A549 treated with CpdA at 1 μM for 4 hours (cell line): ENCODE measurements at places on chromosomes 2 and 18. TPM values are rescaled to one million over a fixed set of nuclear protein-coding genes. Genes with fewer than 3 reads are reported as not detected.

The ESPNL gene
- 0.13 to 0.37 TPM (median 0.18 TPM) in 4 of 5 replicates, not detected in the other for total RNA-seq

The SLC9A4 gene
- not detected in 5 replicates for total RNA-seq

The SLC4A5 gene
- 0.14 to 0.40 TPM (median 0.21 TPM) in 5 replicates for total RNA-seq

The AFG3L2 gene
- 36.9 to 56.6 TPM (median 37.6 TPM) in 5 replicates for total RNA-seq

The INHBB gene
- total RNA-seq: 11.5 to 19.8 TPM (median 13.6 TPM) in 5 replicates

The DPYSL5 gene
- 3.6 to 5.9 TPM (median 5.2 TPM) in 5 replicates for total RNA-seq

The SNED1 gene
- 0.42 to 0.72 TPM (median 0.58 TPM) in 5 replicates for total RNA-seq

The LGALSL gene
- total RNA-seq: 9.0 to 12.0 TPM (median 11.2 TPM) in 5 replicates

The SANBR gene
- total RNA-seq: 9.8 to 14.4 TPM (median 12.1 TPM) in 5 replicates

The FAM124B gene
- total RNA-seq: not detected in 5 replicates

The EML6 gene
- 1.0 to 2.4 TPM (median 1.2 TPM) in 5 replicates for total RNA-seq

The ANAPC1 gene
- 22.3 to 41.2 TPM (median 30.1 TPM) in 5 replicates for total RNA-seq

The AOX1 gene
- total RNA-seq: 2.5 to 3.8 TPM (median 2.9 TPM) in 5 replicates

The WDFY1 gene
- total RNA-seq: 29.9 to 37.8 TPM (median 37.3 TPM) in 5 replicates

The LRATD1 gene
- 0.03 to 0.09 TPM (median 0.07 TPM) in 3 of 5 replicates, not detected in the others for total RNA-seq

The PRKAG3 gene
- not detected in 5 replicates for total RNA-seq

The ITGAV gene
- total RNA-seq: 52.8 to 97.5 TPM (median 78.3 TPM) in 5 replicates

The FSHR gene
- not detected in 5 replicates for total RNA-seq

The VIT gene
- total RNA-seq: not detected in 5 replicates

The GNLY gene
- total RNA-seq: 0.17 to 0.49 TPM in 2 of 5 replicates, not detected in the others

The SLC23A3 gene
- total RNA-seq: 0.37 to 0.72 TPM (median 0.44 TPM) in 5 replicates

The SLC4A3 gene
- 2.4 to 4.0 TPM (median 2.9 TPM) in 5 replicates for total RNA-seq

The RNU2-63P gene
- total RNA-seq: not detected in 5 replicates

The MYOM1 gene
- 0.11 to 0.26 TPM (median 0.16 TPM) in 5 replicates for total RNA-seq

The GPBAR1 gene
- total RNA-seq: 0.07 to 0.17 TPM (median 0.15 TPM) in 5 replicates

The NETO1 gene
- total RNA-seq: not detected in 5 replicates

The IL1RN gene
- 0.26 to 0.59 TPM (median 0.42 TPM) in 5 replicates for total RNA-seq

The LOXHD1 gene
- total RNA-seq: not detected in 5 replicates

The PAIP2B gene
- 0.26 to 0.37 TPM (median 0.34 TPM) in 5 replicates for total RNA-seq

The CYP27C1 gene
- total RNA-seq: 3.3 to 6.2 TPM (median 4.4 TPM) in 5 replicates

The LRRC30 gene
- total RNA-seq: not detected in 5 replicates

The STPG4 gene
- total RNA-seq: 0.12 TPM in 1 of 5 replicates, not detected in the others

The KCNG2 gene
- total RNA-seq: not detected in 5 replicates

The CCT7 gene
- total RNA-seq: 586 to 976 TPM (median 613 TPM) in 5 replicates

The AKAIN1 gene
- total RNA-seq: not detected in 5 replicates

The TBR1 gene
- 0.03 TPM in 1 of 5 replicates, not detected in the others for total RNA-seq

The EFEMP1 gene
- 30.5 to 60.6 TPM (median 41.0 TPM) in 5 replicates for total RNA-seq

The ZDBF2 gene
- 0.86 to 1.6 TPM (median 1.2 TPM) in 5 replicates for total RNA-seq

The HOXD12 gene
- not detected in 5 replicates for total RNA-seq
